ENCODE measurements at places on chromosomes 11 and 22.

GRCh38 chr22:45285263-45286058 lies 712 bp downstream of the UPK3A start:
- peak overlapping the region; percentile 31 for H3K27ac ChIP-seq
- peaks cover 34% of the 10 kb centered on the region for H3K4me1 ChIP-seq
- peaks cover 7% of the 10 kb centered on the region for H3K27me3 ChIP-seq
- H3K36me3 ChIP-seq = peaks cover 3% of the 10 kb centered on the region
- no peak for DNase-seq
- H3K4me3 ChIP-seq = peak overlapping the region; percentile 68

GRCh38 chr11:63916837-63917691 lies at the start of gene RCOR2:
Gene RCOR2, minus strand, starts transcription at chr11:63917164. Its CDS starts 708 bp downstream, at chr11:63916456.
- H3K27me3 ChIP-seq = peaks cover 25% of the 10 kb centered on the region
- peak; percentile 62 for DNase-seq
- H3K27ac ChIP-seq = peak within 1 kb of the TSS; percentile 81
- H3K4me3 ChIP-seq = peak within 1 kb of the TSS; percentile 88

DNA sequence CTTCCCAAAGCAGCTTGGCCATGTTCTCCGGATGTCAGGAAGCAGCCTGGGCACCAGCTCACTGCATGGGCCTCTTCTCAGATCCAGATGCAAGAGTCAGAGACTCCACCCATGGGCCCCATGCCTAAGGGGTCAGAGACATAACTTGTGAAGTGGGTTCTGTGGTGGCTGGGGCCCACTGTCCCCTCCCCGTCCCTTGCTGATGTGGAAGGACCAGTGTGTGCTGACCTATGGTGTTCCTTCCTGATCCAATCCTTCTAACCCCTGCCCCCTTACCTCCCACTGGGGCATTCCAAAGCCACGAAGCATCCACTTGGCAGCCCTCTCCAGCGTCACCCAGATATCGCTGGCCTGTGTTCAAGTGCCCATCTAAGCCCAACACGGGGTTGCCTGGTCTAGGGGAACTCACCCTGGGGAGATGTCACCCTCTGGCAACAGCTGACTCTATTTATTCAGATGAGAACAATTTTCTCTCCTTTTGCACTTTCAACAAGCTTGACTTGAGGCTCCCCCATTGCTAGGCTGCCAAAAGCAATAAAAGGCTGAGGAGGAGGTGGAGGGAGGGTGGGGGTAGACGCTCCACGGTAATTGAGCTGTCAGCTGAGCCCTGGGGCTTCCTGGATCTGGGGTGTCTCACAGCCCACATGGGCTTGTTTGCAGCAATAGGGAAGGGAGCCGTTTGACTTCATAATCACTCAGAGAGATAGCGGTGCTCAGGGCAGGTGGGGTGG lies 158.5 kb downstream of the ADAMTS15 start:
- no peak overlapping the region for H3K4me3 ChIP-seq
- no peaks in the 10 kb centered on the region for H3K36me3 ChIP-seq
- H3K4me1 ChIP-seq = no peaks in the 10 kb centered on the region
- H3K27me3 ChIP-seq = no peaks in the 10 kb centered on the region

DNA sequence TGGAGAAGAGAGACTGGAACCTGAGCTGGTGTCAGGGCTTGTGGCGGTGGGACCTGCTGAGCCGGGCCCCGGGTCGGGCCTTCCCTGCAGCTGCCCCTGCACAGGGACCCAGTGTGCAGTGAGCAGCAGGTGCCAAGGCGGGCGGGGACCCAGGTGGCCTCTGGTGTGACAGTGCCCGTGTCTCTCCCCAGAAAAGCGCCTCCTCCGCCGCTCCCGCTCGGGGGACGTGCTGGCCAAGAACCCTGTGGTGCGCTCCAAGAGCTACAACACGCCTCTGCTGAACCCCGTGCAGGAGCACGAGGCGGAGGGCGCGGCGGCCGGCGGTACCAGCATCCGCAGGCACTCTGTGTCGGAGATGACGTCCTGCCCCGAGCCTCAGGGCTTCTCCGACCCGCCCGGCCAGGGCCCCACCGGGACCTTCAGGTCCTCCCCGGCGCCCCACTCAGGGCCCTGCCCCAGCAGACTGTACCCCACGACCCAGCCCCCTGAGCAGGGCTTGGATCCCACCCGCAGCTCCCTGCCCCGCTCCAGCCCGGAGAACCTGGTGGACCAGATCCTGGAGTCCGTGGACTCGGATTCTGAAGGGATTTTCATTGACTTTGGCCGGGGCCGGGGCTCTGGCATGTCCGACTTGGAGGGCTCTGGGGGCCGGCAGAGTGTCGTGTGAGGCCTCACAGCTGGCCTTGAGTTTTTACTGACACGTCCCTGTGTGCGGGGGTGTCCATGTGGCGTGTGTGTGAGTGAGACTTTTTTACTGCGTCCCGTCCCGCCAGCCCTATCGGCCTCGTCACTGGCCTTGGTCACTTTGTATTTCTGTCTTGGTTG lies 15.6 kb upstream of the ARHGAP8 start:
- DNase-seq = no peak
- H3K27ac ChIP-seq = no peak overlapping the region
- no peak overlapping the region for H3K4me3 ChIP-seq
- peaks cover 6% of the 10 kb centered on the region for H3K27me3 ChIP-seq

GRCh38 chr22:36129486-36130388 lies 30.8 kb downstream of the APOL3 start:
- no peaks in the 10 kb centered on the region for H3K4me1 ChIP-seq
- H3K4me3 ChIP-seq = no peak overlapping the region

- H3K27me3 ChIP-seq = no peaks in the 10 kb centered on the region
- peaks cover 18% of the 10 kb centered on the region for H3K36me3 ChIP-seq
- H3K27ac ChIP-seq = no peak overlapping the region
- peaks cover 22% of the 10 kb centered on the region for H3K4me1 ChIP-seq
- no peak for DNase-seq
- H3K4me3 ChIP-seq = no peak overlapping the region
Measured at GRCh38 chr11:108797578-108798100, 132.8 kb downstream of the DDX10 start.

- no peak overlapping the region for H3K27ac ChIP-seq
- H3K4me3 ChIP-seq = no peak overlapping the region
- DNase-seq = no peak
- no peaks in the 10 kb centered on the region for H3K4me1 ChIP-seq
- H3K36me3 ChIP-seq = no peaks in the 10 kb centered on the region
- peaks cover 57% of the 10 kb centered on the region for H3K27me3 ChIP-seq
Measured at GRCh38 chr22:39655831-39656230, 85.3 kb downstream of the CACNA1I start.

GRCh38 chr22:47794851-47795250 lies 1032.4 kb downstream of the TBC1D22A start:
- H3K27ac ChIP-seq = no peak overlapping the region
- H3K4me1 ChIP-seq = no peaks in the 10 kb centered on the region
- DNase-seq = no peak
- H3K4me3 ChIP-seq = no peak overlapping the region

- H3K36me3 ChIP-seq = no peaks in the 10 kb centered on the region
- no peaks in the 10 kb centered on the region for H3K4me1 ChIP-seq
- H3K27ac ChIP-seq = no peak overlapping the region
- H3K27me3 ChIP-seq = peaks cover 5% of the 10 kb centered on the region
Measured at GRCh38 chr11:104442321-104442720, 278.4 kb upstream of the PDGFD start.

DNA sequence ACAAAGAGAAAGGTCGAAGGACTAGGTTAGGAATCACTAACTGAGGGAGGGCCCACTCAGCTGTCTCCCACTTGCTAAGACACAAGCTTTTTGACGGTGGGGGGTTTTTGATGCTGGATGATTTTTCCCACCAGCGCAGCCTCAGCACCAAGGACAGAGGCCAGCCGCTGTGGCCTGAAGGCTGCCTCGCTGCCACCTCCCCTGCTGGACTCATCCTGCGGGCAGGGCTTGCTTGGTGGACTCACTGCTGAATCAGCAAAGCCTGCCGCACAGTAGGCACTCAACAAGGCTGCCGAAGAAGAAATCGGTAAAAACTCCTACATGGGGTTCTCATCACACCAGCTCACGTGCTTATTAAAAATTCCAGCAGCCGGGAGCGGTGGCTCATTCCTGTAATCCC lies 2.6 kb downstream of the ALG12 start:
- no peaks in the 10 kb centered on the region for H3K27me3 ChIP-seq
- H3K4me1 ChIP-seq = peaks cover 29% of the 10 kb centered on the region
- DNase-seq = no peak
- H3K4me3 ChIP-seq = no peak overlapping the region

- no peaks in the 10 kb centered on the region for H3K4me1 ChIP-seq
- no peaks in the 10 kb centered on the region for H3K36me3 ChIP-seq
- H3K27me3 ChIP-seq = no peaks in the 10 kb centered on the region
- DNase-seq = no peak
Measured at GRCh38 chr11:109320595-109320994, 101.4 kb upstream of the C11orf87 start.

DNA sequence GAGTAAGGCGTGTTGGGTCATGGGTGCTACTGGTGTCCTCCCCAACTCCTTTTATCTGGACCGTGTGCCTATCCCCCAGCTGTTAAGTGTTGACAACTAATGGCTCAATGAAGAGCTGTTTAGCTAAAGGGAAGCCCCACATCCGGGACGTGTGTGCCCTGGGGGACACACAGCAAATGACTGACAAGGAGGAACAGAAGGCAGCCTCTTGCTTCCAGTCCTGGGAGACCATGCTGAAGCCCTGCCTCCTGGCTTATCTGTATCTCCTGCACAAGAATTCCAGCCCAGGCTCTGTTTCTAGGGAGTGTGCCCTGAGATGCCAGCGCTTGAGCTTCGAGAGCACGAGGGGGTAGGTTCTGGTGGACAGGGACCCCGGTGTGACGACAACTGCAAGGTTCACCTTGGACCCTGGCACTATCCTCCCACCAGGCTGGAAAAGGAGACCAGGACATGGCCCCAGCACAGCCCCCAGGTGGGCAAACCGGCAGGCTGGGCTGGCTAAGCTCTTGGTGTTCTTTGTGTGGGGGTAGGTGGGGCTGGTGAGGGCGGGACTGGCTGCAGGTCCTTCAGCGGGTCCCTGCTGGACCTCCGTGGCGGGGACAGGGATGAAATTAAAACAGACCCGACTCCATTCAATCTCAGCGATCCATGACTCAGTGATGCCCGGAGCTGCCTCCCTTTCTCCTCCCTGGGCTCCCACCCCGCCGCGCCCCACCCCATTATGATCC lies 21.0 kb downstream of the ASCL2 start:
- DNase-seq = no peak
- no peak overlapping the region for H3K27ac ChIP-seq
- H3K4me3 ChIP-seq = no peak overlapping the region
- H3K27me3 ChIP-seq = peaks cover 35% of the 10 kb centered on the region

DNA sequence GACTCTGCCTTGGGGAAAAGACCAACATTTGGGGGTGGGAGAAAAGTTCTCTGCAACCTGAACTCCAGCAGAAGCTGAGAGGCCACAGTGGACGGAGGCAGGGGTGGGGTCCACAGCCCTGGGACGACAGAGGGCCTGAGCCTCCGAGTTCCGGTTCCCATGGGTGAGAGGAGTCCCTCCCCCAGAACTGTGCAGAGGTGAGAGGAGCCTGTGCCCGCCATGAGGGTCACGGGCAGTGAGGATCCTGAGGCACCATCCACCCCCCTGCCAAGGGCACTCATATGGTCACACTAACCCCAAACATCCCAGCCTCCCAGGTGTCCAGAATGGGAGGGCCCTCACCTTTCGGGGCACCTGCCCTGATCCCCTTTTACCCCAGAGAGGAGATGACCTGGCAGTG lies 30.5 kb downstream of the KIAA0930 start:
- no peak overlapping the region for H3K4me3 ChIP-seq
- H3K4me1 ChIP-seq = peaks cover 29% of the 10 kb centered on the region
- DNase-seq = no peak
- H3K27me3 ChIP-seq = no peaks in the 10 kb centered on the region
- H3K36me3 ChIP-seq = peaks cover 6% of the 10 kb centered on the region

DNA sequence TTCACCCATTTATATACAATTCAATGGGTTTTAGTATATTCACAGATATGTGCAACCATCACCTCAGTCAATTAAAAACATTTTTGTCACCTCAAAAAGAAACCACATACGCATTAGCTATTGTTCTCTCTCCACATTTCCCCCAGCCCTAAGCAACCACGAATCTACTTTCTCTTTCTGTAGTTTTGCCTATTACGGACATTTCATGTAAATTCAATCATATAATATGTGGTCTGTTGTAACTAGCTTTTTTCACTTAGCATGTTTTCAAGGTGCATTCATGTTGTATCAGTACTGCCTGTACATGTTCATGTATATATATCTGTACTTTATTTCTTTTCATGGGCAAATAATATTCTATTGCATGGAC lies 104.7 kb upstream of the RRM1 start:
- no peak overlapping the region for H3K27ac ChIP-seq
- DNase-seq = no peak
- H3K4me3 ChIP-seq = no peak overlapping the region
- peaks cover 14% of the 10 kb centered on the region for H3K4me1 ChIP-seq
- H3K27me3 ChIP-seq = no peaks in the 10 kb centered on the region

- H3K36me3 ChIP-seq = peaks cover 45% of the 10 kb centered on the region
- H3K27me3 ChIP-seq = no peaks in the 10 kb centered on the region
- H3K4me3 ChIP-seq = no peak overlapping the region
- H3K4me1 ChIP-seq = no peaks in the 10 kb centered on the region
Measured at GRCh38 chr11:125649465-125650166, 24.7 kb downstream of the CHEK1 start.

DNA sequence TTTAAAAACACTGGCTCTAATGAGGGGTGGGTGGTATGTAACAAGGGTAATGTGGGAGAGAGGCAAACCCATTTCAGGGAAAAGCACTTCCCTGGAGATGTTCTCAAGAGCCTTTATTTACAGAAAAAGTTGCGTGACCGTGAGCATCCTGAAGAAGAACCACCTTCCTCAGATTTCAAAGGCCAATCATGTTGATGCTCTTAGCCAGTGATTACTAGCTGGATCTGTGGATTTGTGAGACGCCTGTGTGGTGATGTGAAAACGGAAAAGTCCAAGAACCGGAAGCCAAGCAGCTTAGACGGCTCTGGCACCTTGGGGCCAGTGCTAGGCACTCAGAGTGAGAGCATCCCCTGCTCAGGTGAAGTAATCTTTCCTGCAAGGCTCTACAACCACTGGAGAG lies 12.6 kb upstream of the UBASH3B start:
- no peak overlapping the region for H3K27ac ChIP-seq
- peaks cover 5% of the 10 kb centered on the region for H3K27me3 ChIP-seq
- H3K4me1 ChIP-seq = peaks cover 11% of the 10 kb centered on the region
- no peak overlapping the region for H3K4me3 ChIP-seq
- no peak for DNase-seq

GRCh38 chr11:104076455-104076854 lies 40.0 kb downstream of the DDI1 start:
- H3K4me1 ChIP-seq = peaks cover 4% of the 10 kb centered on the region
- no peak overlapping the region for H3K27ac ChIP-seq
- H3K27me3 ChIP-seq = no peaks in the 10 kb centered on the region
- no peak for DNase-seq
- H3K36me3 ChIP-seq = no peaks in the 10 kb centered on the region
- no peak overlapping the region for H3K4me3 ChIP-seq

Data from stimulated activated naive B cell treated with anti-CD40 and anti-IgM and Interleukin-4, amounts not matched to agents 10 μg/mL and 1 μg/mL and 100 μg/mL, for 72 hours (primary cell).